H9 (cell line): ENCODE measurements at places on chromosomes 6 and 20. TPM values are rescaled to one million over a fixed set of nuclear protein-coding genes. Genes with fewer than 3 reads are reported as not detected.

DNA sequence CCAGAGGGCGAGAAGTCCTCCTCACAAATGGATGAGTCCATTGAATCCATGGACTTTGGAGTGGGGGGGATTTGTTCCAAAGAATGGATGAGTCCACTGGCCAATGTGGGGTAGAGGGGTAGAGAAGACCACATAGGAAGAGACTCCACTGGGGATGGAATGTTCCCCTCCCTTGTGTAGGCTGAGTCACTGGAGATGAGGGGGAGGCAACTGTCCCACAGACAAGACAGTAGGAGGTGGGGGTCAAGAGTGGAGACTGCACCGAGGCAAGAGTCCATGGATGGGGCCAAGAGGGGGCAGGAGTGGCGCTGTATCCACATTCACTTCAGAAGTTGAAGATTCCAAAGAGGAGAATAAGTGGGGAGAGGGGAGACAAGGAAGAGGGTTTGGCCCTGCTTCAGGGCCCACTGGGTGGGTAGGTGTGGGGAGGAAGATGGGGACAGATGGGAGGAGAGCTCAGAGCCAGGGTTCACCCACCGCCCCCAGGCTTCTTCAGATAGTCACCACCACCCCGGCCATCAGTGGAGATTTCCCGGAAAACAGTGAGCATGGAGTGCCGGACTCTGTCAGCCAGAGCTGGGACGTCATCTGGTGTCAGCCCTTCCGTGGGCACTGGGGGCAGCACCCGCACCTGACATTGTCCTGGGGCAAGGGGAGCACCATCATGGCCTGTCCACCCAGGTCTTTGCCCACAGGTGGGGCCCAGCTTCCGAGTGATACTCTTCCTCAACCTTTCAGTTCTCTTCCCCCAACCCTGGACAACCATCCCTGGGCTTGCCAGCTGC lies 4.6 kb downstream of the EGFL8 start:
- H3K4me1 ChIP-seq, result peaks cover 2% of the 10 kb centered on the region
- no peak for DNase-seq
- H3K36me3 ChIP-seq, result peaks cover 40% of the 10 kb centered on the region

- no peaks in the 10 kb centered on the region; the same call in 1 of the 2 replicates for H3K4me1 ChIP-seq
- no peak for DNase-seq
- H3K27ac ChIP-seq, result no peak overlapping the region
These were observed 50.5 kb upstream of the TRIM26 start for GRCh38 chr6:30263734-30264133.

DNA sequence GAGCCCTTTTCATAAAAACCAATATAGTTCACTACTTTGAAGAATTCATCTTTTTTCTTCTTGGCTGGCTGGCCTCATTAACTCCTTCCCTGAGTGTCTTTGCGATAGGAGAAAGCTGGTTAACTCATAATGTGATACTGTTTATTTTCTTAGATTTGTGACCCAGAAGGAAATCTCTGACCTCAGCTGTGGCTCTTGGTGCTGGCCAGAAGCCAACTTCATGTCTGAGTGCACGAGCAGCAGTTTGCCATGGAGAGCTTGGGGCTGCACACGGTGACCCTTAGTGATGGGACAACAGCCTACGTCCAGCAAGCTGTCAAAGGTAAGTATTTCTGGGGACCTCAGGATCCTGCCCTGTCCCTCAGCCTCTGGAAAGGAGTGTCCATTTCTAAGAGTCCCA lies 16.7 kb upstream of the DEF6 start:
- H3K27ac ChIP-seq, result no peak overlapping the region
- H3K4me3 ChIP-seq, result no peak overlapping the region
- no peak for DNase-seq
- H3K36me3 ChIP-seq, result peaks cover 2% of the 10 kb centered on the region; the same call in 2 of the 3 replicates
- H3K4me1 ChIP-seq, result no peaks in the 10 kb centered on the region

GRCh38 chr6:13638626-13639025 lies 23.5 kb downstream of the NOL7 start:
- no peak for DNase-seq
- no peak overlapping the region for H3K27ac ChIP-seq
- no peak overlapping the region for H3K4me3 ChIP-seq
- no peaks in the 10 kb centered on the region for H3K27me3 ChIP-seq
- peaks cover 5% of the 10 kb centered on the region for H3K36me3 ChIP-seq
- H3K4me1 ChIP-seq, result peaks cover 3% of the 10 kb centered on the region

GRCh38 chr6:44452725-44453124 lies 65.2 kb downstream of the CDC5L start:
- no peak for DNase-seq
- H3K36me3 ChIP-seq, result peaks cover 1% of the 10 kb centered on the region
- H3K27me3 ChIP-seq, result no peaks in the 10 kb centered on the region

GRCh38 chr6:68040312-68040778 lies 594.7 kb upstream of the ADGRB3 start:
- peaks cover 18% of the 10 kb centered on the region; the same call in 1 of the 2 replicates for H3K4me1 ChIP-seq
- H3K36me3 ChIP-seq, result peaks cover 10% of the 10 kb centered on the region
- no peaks in the 10 kb centered on the region for H3K27me3 ChIP-seq
- peak overlapping the region; percentile 37 for H3K4me3 ChIP-seq
- peak overlapping the region; percentile 99 for H3K27ac ChIP-seq
- peak; percentile 34 for DNase-seq

The GNMT gene
- total RNA-seq, result 1.1 TPM in 2 replicates
